ENCODE measurements at places on chromosomes 2 and 18.
A peak's percentile ranks its signal among the peaks of the same experiment; 100 is the strongest.

- peak; percentile 93 for DNase-seq
Measured at GRCh38 chr2:3377612-3378432, at the start of gene EIPR1. Gene EIPR1 (minus strand): TSS chr2:3377818. CDS start chr2:3377689, 129 bp downstream.

GRCh38 chr2:38246105-38246504 lies 131.0 kb downstream of the ATL2 start:
- DNase-seq = no peak

- DNase-seq = no peak
Measured at GRCh38 chr2:3610415-3610814, 15.5 kb downstream of the COLEC11 start.

- peak; percentile 56 for DNase-seq
Measured at GRCh38 chr2:218406949-218407618, 7.4 kb downstream of the CTDSP1 start.

- no peak for DNase-seq
Measured at GRCh38 chr2:181371782-181372645, 85.2 kb upstream of the ITGA4 start.

DNA sequence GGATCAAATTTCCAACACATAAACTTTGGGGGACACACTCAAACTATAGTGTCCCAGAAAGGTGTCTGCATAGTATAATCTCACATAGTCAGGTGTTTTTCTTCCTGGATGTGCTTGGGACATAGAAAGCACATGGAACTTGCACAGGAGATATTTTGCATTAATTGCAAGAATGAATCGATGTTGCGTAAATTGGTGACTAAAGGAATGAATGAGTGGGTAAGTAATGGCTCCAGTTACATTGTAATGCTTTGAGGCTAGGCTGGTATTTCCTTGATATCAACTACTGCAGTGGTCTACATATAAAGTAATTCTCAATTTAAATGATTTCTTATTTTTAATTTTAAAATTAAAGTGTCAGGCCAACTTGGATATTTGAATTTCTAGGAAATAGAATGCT lies 53.4 kb downstream of the SH3RF3 start:
- DNase-seq = no peak

- DNase-seq = no peak
Measured at GRCh38 chr2:239087046-239087710, 239.3 kb downstream of the TWIST2 start.

DNA sequence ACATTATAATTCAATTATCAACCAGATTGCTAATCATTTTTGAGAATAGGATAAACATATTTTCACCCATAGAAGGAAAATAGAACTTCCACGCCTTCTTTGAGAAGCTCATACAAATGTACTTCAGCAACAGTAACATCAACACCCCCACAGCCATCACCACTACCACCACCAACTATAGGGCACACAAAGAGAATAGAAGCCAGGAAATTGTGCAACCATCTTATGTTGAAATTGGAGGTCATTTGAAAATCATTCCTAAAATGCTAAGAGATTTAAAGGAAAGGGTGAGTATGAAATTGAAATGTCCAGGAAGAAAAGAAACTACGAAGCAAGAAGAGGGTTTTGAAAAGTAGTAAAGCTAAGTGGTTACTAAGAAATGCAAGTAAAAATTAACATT lies 563.4 kb downstream of the ZNF804A start:
- no peak for DNase-seq

- no peak for DNase-seq
Measured at GRCh38 chr2:218577482-218578220, 9.0 kb downstream of the CNOT9 start.

- no peak for DNase-seq
Measured at GRCh38 chr2:239876948-239877289, 148.2 kb downstream of the NDUFA10 start.

DNA sequence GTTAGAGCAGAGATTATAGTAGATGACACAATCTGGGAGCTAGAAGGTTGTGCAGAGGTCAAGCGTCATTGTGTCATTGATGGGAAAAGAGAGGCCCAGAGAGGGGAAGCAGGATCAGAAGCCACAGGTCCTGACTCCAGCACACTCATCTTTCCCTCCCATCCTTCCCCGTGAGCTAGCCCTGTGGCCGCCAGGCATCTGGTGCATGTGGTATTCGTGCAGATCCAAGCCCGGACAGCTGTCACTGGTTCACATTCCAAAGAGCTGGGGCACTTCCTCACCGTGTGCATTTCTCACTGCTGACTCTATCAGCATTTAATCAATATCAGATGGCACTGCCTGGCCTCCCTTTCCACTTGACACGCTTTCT lies 94.1 kb upstream of the THOC1 start:
- no peak for DNase-seq

DNA sequence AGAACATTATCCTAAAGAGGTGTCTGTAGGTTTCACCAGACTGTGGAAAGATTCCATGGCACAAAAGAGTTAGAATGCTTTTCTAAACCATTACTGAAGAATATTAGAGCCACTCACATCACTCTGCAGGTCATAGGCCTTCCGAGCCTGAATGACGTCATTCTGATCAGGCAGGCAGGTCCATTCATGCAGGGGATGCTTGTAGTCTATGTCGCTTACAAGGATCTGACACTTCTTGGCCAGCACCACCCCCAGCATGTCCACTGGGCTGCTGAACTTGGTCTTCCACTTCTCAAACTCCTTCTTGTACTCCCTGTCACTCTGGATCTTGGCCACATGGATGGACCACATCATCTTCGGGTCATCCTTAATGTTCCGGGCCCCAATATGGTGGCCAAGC lies 120.1 kb downstream of the NEB start:
- DNase-seq = no peak

DNA sequence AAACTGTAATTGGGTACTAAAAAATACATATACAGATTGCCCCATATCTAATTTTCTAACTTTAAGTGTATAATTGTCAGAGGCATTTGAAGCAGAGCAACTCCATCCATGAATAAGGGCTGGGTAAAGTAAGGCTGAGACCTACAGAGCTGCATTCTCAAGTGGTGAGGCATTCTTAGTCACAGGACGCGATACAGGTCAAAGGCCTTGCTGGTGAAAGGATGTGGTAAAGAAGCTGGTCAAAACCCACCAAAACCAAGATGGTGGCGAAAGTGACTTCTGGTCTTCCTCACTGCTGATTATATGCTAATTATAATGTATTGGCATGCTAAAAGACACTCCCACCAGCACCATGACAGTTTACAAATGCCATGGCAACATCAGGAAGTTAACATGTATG lies 50.0 kb downstream of the SLC8A1 start:
- no peak for DNase-seq

DNA sequence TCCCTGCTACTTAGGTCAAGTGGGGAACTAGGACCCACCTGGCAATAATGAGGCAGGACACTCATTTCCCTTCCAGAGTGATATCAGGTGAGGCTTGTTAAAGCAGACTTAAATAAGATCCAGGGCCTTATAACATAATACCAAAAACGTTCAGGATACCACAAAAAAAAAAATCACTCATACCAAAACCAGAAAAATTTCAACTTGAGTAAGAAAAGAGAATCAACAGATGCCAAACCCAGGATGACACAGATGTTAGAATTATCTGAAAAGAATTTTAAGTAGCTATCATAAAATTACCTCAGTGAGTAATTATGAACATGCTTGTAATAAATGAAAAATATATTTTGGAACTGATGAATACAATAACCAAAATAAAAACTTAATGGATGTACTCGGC lies 255.6 kb upstream of the OSR1 start:
- no peak for DNase-seq

- no peak for DNase-seq
Measured at GRCh38 chr2:153470867-153471266, 7.7 kb downstream of the RPRM start.

- DNase-seq = peak; percentile 49
Measured at GRCh38 chr18:5238371-5238976, 41.4 kb upstream of the AKAIN1 start.

GRCh38 chr2:201768918-201769317 lies 11.8 kb downstream of the ALS2 start:
- DNase-seq = no peak

DNA sequence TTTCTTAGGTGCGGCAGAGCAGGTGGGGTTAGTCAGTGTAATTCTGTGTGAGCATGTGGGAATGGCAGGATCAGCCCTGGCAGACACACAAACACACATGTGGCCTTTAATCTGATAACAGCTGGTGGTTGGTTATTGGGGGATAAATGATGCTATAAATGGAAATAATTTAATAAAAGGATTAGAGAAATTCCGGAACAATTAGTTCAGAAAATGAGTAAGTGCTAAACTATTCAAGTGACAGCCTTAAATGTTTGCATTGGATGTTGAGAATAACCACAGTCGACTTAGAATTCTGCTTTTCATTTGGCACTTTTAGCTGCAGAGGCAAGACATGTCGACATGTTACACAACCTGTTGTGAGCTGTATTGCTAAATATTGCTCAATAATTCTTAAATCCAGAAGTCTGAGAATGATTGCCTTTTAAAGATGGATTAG lies 7.2 kb downstream of the SMYD1 start:
- no peak for DNase-seq

- no peak for DNase-seq
Measured at GRCh38 chr2:157419031-157419575, 24.8 kb downstream of the CYTIP start.

DNA sequence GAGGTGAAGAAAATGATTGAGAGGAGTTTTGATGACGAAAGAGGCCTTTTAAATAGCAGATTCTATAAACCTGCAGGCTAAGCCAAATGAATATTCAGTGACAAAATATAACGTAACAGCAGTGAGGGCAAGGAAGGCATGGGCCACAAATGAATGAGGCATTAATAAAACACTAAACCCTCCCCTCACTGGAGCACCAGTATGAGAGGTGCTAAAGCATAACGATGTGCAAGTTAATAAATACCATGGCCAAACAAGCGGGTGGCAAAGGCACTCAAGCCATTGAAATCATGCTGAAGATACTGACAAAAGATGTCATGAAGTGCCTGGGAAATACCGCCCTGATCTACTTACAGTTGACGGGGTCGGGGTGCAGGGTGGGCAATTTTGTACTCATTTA lies 30.2 kb upstream of the LONRF2 start:
- no peak for DNase-seq

- DNase-seq = no peak
Measured at GRCh38 chr2:234708091-234708683, 211.3 kb upstream of the ARL4C start.

GRCh38 chr2:238106698-238107524 lies 6.8 kb downstream of the ESPNL start:
- DNase-seq = no peak

GRCh38 chr2:64501946-64502345 lies 22.2 kb upstream of the AFTPH start:
- no peak for DNase-seq

- no peak for DNase-seq
Measured at GRCh38 chr18:79924814-79925731, 26.4 kb downstream of the SLC66A2 start.

DNA sequence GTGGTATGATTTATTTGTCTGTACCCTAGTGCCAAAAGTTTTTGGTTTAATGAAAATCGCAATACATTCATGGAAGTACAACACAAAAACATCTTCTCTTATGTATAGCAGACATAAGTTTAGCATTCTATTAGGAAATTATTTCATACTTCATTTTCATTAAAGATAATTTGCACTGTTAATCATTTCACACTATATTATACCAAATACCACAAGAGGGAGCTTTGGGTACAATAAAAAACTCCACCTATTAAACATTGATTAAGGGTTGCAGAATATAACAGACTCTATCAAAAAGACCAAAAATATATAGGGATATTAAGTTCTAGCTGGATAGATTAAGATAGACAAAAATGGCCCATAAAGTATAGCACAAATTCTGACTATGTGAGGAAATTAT lies 79.0 kb downstream of the SLC66A3 start:
- no peak for DNase-seq

DNA sequence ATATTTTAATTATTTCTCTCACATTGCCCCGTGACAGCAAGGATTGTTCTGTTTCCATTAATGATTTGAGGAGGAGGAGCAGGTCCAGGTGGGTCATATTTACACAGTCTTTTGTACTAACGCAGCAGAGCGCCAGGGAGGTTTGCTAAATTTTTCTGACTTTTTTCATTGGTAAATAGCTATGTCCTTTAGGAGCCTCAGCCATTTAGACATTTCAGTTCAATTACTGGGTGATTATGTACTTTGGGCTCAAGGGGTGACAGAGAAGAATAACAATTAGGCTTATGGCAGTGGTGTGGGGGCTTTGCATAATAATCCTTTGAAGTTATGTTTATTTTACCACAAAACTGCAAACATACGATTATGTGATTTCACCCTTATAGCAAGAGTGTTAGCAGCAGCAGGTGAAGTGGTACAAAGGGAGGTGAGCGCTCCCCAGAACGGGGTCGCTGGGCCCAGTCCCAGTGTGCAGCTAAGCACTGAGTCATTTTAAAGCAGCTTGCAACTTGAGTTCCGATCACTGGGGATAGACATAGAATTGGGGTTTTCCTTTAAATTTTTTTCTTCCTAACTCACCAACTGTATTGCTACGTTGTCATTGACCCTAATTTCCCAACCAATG lies 80.3 kb downstream of the TSHZ1 start:
- DNase-seq = no peak

GRCh38 chr18:72161691-72162090 lies 382.5 kb downstream of the CBLN2 start:
- no peak for DNase-seq

DNA sequence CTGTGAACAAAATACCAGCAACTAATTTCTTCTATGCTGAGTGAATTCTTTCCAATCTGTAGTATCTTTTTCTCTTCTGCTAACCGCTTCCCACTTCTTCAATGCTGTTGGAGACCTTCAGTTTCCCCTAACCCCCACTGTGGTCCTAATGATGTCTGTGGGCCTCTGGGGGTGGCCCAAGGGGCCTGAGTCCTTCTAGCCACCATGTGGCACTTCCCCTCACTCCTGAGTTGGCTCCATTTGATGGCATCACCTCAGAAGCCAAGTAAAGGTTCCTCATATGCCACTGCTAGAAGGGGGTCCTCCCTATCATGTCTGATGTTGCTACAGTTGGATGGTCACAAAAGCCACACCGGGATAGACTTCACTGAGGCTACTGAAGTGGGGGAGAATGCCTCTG lies 37.5 kb downstream of the ARHGAP25 start:
- no peak for DNase-seq

GRCh38 chr18:28062443-28062842 lies 114.5 kb downstream of the CDH2 start:
- DNase-seq = no peak

- no peak for DNase-seq
Measured at GRCh38 chr2:138491495-138491862, 10.1 kb upstream of the SPOPL start.

DNA sequence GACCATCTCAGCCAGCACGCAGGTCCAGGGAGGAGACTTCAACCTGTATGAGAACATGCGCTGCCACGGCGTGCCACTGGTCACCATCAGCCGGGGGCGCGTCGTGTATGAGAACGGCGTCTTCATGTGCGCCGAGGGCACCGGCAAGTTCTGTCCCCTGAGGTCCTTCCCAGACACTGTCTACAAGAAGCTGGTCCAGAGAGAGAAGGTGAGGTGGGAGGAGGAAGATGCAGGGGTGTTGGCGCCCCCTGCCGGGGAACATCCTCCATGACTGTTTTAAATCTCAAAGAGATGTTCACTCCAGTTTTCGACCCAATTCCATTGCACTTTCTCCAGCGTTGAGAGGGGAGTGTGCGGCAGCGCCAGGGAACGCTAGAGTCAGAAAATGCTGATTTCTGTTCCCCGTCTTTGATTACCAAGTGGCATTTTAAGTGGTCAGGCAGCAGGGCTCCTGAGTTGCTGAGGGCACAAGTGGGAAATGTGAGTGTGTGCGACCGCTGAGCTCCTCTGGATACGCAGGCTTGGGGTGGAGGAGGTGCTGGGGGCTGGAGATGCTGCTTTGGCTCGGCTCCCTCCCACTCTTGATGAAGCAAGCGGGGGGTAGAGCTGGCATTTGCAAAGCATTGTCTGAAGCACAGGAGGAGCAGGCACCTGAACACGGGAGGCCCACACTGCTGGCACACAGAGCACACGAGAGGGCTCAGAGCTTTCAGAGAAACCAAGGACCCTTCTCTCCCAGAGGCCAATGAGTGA lies 27.7 kb upstream of the MAPRE3 start:
- DNase-seq = peak; percentile 68

Measured in stimulated activated CD4-positive, alpha-beta T cell treated with anti-CD3 and anti-CD28 coated beads, Interleukin-4, amount 100 ng/mL, for 1 hour (primary cell).